Calu3 (cell line): ENCODE measurements at places on chromosomes 16 and 17.

GRCh38 chr16:15031179-15031578, 24.7 kb downstream of the NTAN1 start:
- DNase-seq = no peak

DNA sequence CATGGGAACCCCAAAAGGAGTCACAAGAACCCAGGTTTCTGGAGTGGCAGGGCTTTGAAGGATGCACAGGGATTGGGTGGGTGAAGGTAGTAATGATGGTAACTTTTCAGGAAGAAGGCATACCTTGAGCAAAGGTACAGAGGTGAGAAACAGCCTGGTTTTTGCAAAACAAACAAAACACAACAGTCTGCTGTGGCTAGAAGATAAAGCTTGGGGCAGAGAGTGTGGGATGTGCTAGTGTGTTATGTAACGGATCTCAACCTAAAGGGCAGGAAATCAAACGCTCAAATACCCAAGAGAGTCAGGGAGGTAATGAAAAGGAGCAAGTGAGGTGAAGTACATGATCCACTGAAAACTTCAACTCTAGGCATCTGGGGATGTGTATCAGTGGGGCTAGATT, 4.6 kb downstream of the PTGES3L start:
- no peak for DNase-seq

GRCh38 chr17:75846692-75847613, 2.7 kb upstream of the UNC13D start:
- DNase-seq = no peak

DNA sequence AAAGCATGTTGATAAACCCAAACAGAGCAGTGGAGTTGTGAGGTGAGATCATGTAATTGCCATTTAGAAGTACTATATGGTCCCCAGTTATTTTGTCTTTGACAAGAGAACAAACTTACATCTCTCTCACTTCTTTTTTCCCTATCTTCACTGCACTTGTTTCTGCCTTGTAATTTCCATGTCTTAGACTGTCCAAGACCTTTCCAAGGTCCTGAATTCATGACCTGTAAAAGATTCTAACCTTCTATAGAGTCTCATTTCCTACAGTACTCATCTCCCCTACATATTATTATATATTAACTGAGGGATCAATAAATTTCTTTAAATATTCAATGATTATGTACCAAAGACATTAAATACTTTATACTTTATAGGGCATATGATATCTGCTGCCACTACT, 295.3 kb upstream of the KIF2B start:
- no peak for DNase-seq

- DNase-seq = peak; percentile 45
Observed at GRCh38 chr17:81665205-81666091, 957 bp downstream of the OXLD1 start.

GRCh38 chr16:82874672-82875071, 247.9 kb downstream of the CDH13 start:
- DNase-seq = no peak

- peak; percentile 94 for DNase-seq
Observed at GRCh38 chr17:76027159-76027839, at the start of gene EVPL. EVPL (minus strand) TSS chr17:76027306; CDS start chr17:76027198, 108 bp downstream.

GRCh38 chr16:31064882-31065461, 9.1 kb downstream of the ZNF668 start:
- no peak for DNase-seq

GRCh38 chr16:73048292-73049080, 558 bp upstream of the ZFHX3 start:
- DNase-seq = no peak

DNA sequence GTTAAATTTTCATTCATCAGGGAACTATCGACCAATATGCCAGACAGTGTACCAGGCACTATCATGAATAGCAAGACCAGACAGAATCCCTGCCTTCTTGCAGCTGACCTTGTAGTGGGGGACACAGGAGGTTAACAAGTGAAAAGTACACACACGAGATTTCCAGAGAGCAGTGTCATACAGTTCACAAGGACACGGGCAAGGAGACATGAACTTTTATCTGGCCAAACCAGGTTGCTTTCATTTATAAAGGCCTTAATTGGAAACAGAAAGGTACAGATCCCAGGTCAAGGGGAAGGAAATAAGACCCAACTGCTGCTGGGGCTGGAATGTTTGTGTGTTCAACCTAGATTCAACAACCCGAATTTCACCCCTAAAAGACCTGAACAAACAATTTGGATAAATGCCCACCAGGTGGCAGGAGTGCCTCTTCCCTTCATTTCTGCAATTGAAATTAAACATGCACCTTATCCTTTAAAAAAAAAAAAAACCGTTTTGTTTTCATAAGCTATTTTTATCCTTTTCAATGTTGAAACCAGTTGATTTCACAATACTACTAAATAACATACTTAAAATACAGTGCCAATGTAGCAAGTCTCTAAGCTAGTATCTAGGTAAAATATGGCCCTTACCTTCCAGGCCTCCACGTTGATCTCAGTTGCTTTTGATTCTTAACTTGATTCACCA, 65.9 kb downstream of the EMP2 start:
- peak; percentile 75 for DNase-seq

GRCh38 chr16:29708917-29709600, 30.1 kb downstream of the QPRT start:
- DNase-seq = no peak

DNA sequence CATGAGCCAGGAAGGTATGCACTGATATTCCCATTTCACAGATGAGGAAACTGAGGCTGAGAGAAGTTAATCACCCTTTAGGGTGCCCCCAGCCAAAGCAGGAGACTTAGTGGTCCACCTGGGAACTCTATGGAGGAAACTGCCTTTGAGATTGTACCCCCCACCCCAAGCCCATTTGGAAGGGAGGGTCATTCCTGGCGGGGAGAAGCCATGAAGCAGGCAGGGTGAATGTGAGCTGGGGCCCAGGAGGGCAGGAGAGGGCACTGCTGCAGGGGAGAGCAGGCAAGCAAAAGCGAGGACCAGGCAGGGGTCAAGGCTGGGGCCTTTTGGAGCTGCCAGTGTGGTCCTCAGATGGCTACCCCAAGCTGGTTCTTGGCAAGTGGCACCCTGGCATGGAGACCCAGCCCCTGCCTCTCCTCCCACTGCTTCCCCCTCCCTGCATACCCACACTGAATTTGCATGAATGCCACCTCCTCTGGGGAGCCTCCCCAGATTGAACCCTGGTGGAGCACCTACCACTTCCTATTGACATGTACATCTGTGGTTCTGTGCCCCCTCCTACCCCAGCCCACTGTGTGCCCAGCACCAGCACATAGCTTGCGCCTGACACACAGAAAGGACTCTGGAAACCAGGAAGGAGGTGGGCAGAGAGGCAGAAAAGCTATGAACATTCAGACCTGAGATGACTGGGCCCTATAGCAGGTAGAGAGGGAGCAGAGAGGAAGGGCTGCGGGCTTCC, 965 bp upstream of the TMC6 start:
- no peak for DNase-seq

GRCh38 chr17:4340914-4341615, 25.4 kb downstream of the UBE2G1 start:
- DNase-seq = no peak

DNA sequence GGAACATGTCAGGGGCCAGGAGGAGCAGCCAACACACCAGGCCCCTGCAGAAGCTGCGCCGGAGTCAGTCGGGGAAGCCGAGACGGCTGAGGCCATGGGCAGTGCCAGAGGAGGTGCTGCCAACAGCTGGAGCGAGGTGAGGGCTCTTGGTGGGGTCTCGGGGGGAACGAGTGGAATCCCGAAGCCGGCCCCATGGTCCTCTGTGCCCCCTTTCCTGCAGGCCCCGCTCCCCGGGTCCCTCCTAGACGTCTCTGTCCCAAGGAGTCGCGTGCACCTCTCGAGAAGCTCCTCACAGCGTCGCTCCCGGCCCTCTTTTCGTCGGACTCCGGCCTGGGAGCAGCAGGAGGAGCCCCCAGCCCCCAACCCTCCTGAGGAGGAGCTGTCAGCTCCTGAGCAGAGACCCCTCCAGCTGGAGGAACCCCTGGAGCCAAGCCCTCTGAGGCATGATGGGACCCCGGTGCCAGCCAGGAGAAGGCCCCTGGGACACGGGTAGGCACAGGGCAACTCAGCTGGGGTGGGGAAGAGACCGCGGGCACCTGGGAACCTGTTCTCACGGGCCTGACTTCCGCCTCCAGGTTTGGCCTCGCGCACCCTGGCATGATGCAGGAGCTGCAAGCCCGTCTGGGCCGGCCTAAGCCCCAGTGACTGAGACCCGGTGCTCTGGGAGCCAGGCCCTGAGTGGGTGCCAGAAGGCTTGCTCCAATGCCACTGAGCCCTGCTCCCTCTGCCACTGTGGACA, 3.6 kb downstream of the APOBR start:
- no peak for DNase-seq

DNA sequence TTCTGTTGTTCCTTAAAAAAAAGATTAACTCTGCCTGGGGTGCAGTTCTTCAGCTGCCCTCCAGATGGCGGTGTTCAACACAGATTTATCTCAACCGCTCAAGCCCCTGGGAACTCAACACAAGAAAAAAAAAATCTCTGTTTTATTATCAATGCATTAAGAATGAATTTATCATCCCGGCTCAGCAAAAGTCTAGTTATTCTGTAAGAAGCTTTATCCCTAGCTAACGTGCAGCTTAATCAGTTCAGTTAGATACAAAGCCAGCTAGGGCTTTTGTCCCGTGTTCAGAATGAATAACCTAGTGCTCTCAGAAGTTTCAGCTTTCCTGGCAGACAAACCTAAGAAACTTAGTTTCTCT, 475.9 kb upstream of the CCL2 start:
- DNase-seq = peak; percentile 48

DNA sequence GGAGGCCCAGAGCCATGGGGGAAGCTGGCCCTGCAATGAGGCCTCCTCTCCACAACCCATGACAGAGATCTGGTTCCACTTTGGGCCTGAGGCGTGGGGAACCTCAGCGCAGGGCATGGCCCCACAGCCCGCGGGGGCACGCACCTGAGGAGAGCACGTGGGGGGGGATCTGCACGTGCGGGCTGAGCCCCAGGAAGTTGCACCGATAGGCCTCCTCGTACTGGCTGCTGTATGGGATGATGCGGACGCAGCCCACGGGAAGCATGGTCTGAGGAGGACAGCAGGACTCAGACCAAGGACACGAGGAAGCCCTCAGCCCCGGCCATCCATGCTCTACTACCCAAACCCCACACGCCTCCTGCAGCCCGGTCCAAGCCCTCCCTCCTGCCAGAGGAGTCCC, 10.1 kb upstream of the PLD6 start:
- DNase-seq = no peak

- DNase-seq = no peak
Observed at GRCh38 chr16:73124097-73124652, 76.2 kb upstream of the ZFHX3 start.

- DNase-seq = no peak
Observed at GRCh38 chr16:62701426-62701825, 665.2 kb upstream of the CDH8 start.

DNA sequence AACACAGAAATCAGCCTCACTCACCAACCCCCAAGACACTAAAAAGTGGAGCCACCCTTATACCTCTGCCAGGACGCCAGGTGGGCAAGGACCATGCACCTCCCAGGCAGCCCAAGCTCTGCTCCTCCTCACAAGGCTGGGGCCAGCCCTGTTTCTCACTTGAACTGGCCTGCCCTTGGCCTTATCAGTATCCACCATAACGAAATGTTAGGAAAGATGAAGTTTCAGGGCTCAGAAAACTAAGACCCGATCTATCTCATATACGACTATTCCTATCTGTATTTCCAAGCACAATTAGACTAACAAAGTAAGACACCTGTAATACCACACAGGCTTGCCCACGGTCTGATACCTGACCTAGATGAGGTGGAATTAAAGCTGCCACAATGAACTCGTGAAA, 6.9 kb downstream of the FBXO31 start:
- DNase-seq = no peak

- no peak for DNase-seq
Observed at GRCh38 chr16:3601614-3602319, 9.6 kb downstream of the SLX4 start.

DNA sequence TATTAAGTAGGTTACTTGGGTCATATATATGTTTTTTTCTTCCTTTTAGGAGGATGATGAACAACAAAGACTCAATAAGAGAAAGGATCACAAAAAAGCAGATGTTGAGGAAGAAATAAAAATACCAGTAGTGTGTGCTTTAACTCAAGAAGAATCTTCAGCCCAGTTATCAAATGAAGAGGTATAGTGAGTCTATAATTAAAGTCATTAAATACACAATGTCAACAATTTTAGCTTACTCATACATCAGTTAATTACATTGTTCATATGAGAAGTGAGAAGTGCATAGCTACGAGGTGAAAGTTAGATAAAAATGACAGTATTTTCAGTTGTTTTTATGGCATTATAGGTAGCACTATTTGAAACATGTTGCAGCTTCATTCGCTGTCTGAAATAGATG, 65.2 kb downstream of the NUP88 start:
- no peak for DNase-seq

- DNase-seq = no peak
Observed at GRCh38 chr16:64629622-64630021, 492.2 kb downstream of the CDH11 start.

- DNase-seq = peak; percentile 87
Observed at GRCh38 chr17:39673335-39674081, 5.3 kb downstream of the PNMT start.
